ENCODE measurements at places on chromosomes 4 and X. TPM values are rescaled to one million over a fixed set of nuclear protein-coding genes. Genes with fewer than 3 reads are reported as not detected.

The MAP7D2 gene
- 2.4 TPM for total RNA-seq

DNA sequence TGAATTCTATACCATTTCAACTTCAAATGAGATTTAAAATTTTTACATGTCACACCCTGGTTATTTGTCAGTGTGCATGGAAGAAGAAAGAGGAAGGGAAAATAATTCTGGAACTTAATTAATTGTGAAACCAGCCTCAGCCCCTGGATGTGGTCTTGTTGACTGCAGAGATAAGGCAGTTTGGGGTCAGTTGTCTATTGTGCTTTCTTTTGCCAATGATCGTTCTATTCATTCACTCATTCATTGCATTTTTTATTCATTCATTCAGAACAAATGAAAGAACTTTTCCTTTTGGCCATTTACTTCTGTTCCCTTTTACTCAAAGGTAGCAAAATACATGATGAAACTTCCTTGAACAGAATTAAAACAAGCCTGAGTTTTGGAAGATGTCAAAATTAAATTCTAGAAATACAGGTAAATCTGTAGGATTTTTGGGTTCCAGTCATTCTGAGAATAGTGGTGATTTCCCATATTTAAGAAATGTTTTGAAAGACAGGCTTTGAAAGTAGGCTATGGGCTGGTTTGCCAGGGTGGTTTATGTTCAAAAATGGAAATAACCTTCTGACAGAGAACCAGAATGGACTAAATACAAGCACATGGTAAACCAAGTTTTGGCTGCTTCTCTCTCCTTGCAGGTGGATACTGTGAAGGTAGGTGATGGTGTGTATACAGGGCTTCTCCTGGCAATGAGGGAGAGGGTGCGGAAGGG is 35.7 kb downstream of the PARM1 start:
- H3K27ac ChIP-seq: peak overlapping the region; percentile 87
- no peak for DNase-seq
- no peak overlapping the region for H3K4me3 ChIP-seq
- H3K4me1 ChIP-seq: peaks cover 30% of the 10 kb centered on the region

DNA sequence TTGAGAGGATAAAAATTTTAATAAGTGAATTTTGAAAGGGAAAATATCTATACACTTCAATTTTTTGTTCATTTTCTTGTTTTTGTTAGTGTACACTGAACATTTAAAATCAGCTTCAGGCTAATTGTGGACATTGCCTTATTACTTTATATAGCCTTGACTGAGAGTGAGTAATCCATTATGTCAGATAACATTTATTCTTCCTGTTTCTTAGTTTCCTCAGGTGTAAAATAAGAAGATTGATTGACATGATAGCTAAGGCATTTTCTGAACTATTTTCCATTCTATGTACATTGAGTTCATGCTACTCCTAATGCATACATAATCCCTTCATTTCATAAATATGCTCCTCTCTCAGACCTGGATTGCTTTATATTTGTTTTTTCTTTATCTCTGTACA is 607.3 kb upstream of the AADAT start:
- no peaks in the 10 kb centered on the region for H3K27me3 ChIP-seq
- H3K4me1 ChIP-seq: no peaks in the 10 kb centered on the region
- no peaks in the 10 kb centered on the region for H3K36me3 ChIP-seq
- DNase-seq: no peak

DNA sequence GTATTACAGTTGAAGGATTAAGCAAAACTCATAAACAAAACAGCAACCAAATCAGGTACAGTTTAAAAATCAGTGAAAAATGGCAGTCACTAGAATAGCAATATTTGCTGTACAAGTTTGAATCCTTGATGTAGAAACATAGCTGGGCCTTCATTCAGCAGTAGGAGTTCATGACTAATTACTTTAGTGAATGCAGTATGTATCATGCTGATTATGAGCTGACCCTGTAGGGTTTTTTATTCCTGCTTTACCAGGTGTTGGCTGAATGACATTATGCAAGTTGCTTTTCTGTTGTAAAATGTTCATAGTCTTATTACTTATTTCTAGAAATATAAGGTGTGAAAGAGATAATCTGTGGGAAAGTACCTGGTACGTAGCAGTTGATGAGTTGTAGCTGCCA is 179.6 kb downstream of the CCSER1 start:
- DNase-seq: no peak
- H3K27ac ChIP-seq: no peak overlapping the region
- H3K4me1 ChIP-seq: no peaks in the 10 kb centered on the region

The MAGEE2 gene
- total RNA-seq: not detected

DNA sequence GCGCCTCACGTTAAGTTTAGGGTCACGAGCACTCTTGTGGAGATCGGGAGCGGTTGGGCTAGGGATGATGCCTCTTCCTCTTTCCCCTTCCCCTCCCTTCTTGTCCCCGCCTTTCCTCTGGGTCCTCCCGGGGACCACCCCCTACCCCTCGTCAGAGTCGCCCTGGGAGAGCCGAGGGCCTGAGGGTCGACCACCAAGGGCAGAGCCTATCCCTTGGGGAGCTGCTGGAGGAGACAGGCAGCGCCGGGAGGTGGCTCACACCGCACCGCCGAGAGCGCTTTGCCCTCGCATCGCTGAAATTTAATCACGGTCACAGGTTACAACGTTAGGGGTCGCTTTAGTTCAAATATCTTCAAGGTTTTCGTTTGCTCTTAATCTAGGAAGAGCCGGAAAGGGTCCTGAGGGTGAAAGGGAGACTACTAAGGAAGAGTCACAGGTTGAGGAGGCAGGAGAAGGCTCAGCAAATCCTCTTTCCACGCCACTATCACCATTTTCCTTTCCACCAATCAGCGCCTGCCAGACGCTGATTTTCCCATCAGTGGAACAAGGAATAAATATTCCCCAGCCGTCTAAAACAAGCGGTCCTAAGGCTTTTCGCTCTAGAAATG is 528 bp upstream of the SNCA start:
- peak overlapping the region; percentile 84 for H3K4me3 ChIP-seq
- DNase-seq: peak; percentile 26
- peaks cover 40% of the 10 kb centered on the region for H3K27me3 ChIP-seq
- H3K27ac ChIP-seq: no peak overlapping the region
- H3K4me1 ChIP-seq: no peaks in the 10 kb centered on the region

GRCh38 chr4:84821064-84821463 is 145.4 kb downstream of the WDFY3 start:
- no peaks in the 10 kb centered on the region for H3K36me3 ChIP-seq
- no peak overlapping the region for H3K4me3 ChIP-seq
- H3K27ac ChIP-seq: no peak overlapping the region
- H3K27me3 ChIP-seq: no peaks in the 10 kb centered on the region
- DNase-seq: no peak

The S100G gene
- total RNA-seq: 51.1 TPM

GRCh38 chr4:146049802-146050201 is 111.2 kb upstream of the ZNF827 start:
- no peak overlapping the region for H3K4me3 ChIP-seq
- no peak overlapping the region for H3K27ac ChIP-seq
- DNase-seq: no peak
- H3K27me3 ChIP-seq: no peaks in the 10 kb centered on the region
- H3K4me1 ChIP-seq: no peaks in the 10 kb centered on the region
- H3K36me3 ChIP-seq: no peaks in the 10 kb centered on the region

GRCh38 chr4:57124145-57124544 is 14.0 kb upstream of the IGFBP7 start:
- no peaks in the 10 kb centered on the region for H3K4me1 ChIP-seq
- no peaks in the 10 kb centered on the region for H3K36me3 ChIP-seq
- H3K4me3 ChIP-seq: no peak overlapping the region
- DNase-seq: no peak
- no peaks in the 10 kb centered on the region for H3K27me3 ChIP-seq

The PNMA5 gene
- total RNA-seq: 0.07 TPM

GRCh38 chrX:32408389-32408788 is 803.0 kb downstream of the DMD start:
- peak; percentile 11 for DNase-seq
- no peak overlapping the region for H3K27ac ChIP-seq
- H3K36me3 ChIP-seq: no peaks in the 10 kb centered on the region

The MAGEB1 gene
- total RNA-seq: not detected

- no peak overlapping the region for H3K4me3 ChIP-seq
- no peaks in the 10 kb centered on the region for H3K4me1 ChIP-seq
- H3K36me3 ChIP-seq: no peaks in the 10 kb centered on the region
- no peaks in the 10 kb centered on the region for H3K27me3 ChIP-seq
- DNase-seq: no peak
- H3K27ac ChIP-seq: no peak overlapping the region
Measured at GRCh38 chr4:39718366-39719323, 20.7 kb downstream of the UBE2K start.

DNA sequence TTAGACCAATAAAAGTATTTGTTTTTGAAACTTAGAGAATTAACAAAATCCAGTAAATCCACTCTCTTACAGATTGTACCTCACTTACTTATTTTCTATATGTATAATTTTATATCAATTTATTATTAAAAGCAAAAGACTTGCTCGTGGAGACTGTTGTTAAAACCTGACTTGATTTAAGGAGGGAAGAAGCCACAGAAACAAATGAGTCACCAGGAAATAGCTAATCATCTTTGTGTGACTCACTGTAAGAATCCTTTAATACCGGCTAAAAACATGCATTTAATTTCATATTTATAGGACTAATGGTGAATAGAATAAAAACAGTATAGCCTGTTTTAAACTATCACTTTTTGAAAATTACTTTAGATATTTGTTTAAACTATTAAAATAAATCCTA is 29.9 kb upstream of the UBE2NL start:
- H3K4me1 ChIP-seq: no peaks in the 10 kb centered on the region
- no peak for DNase-seq
- no peaks in the 10 kb centered on the region for H3K27me3 ChIP-seq
- H3K27ac ChIP-seq: no peak overlapping the region
